NCI-H1417 treated with DMSO at 0.1 percent for 48 hours (cell line): ENCODE measurements at places on chromosomes 4 and X.

- no peak for DNase-seq
Observed at GRCh38 chrX:78130396-78130795, 9.1 kb downstream of the TAF9B start.

DNA sequence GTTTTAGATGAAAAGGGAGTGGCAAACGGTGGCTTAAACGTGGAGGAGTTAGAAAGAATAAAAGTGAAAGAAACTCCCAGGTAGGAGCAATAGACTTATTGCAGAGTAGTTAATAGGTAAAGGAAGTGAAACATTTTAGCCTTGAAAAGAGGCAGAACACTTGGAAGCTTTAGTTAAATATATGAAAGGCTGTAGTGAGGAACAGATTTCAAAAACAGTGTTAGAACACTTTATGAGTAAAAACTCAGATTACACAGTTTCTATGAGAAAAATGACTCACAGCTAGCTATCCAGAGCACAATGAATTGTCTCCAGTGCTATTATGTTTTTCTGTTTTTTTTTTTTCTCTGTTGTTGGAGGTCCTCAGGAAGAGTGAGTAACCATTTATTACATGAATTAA is 45.8 kb downstream of the TACR3 start:
- DNase-seq: no peak

DNA sequence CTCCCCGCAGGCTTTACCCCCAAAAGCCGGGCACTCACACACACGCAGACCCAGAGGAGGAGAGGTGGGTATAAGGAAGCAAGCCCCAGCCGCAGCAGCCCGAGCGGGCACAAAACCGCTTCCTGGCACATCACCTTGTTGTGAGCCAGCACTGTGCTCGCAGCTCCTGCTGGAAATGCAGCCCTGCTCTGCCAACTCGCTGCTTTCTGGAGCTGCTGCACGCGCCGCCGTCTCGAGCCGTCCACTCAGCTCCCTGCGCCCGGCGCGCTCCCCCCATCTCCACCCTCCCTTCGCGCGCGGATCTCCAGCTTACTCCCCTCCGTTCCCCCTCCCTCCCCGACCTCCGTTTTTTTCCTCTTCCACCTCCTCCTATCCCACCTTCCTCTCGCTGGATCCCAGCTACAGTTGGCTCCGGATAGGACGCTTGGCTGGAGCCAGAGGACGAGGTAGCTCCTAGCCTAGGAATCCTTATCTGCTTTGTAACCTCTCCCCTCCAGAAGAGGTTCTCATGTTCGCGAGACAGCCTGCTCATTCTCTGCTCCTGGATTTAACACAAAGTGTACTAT is at the start of gene SPOCK3:
Gene SPOCK3 (minus strand): TSS at position 179 of the 566 bp plus-strand sequence.
- DNase-seq: peak; percentile 48

- DNase-seq: no peak
Observed at GRCh38 chr4:137307806-137308205, 224.5 kb downstream of the PCDH18 start.

DNA sequence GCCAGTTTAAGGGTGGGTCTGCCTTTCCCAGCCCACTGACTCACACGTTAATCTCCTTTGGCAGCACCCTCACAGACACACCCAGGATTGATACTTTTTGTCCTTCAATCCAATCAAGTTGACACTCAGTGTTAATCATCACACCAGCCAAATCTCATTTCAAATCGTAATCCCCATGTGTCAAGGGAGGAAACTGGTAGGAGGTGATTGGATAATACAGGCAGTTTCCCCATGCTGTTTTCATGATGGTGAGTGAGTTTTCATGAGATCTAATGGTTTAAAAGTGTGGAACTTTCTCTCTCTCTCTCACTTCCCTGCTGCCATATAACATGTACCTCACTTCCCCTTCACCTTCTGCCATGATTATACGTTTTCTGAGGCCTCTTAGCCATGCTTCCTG is 647.2 kb upstream of the FRG1 start:
- no peak for DNase-seq

GRCh38 chrX:1294301-1295067 is 25.9 kb downstream of the CSF2RA start:
- DNase-seq: no peak

GRCh38 chrX:140177821-140178220 is 212.5 kb upstream of the CXorf66 start:
- DNase-seq: no peak

GRCh38 chr4:76354517-76355473 is 48.3 kb downstream of the STBD1 start:
- DNase-seq: no peak

GRCh38 chr4:76434901-76435527 is at the start of gene SHROOM3:
TSS of gene SHROOM3 (plus strand) at chr4:76435229. CDS start at chr4:76436053, 824 bp downstream.
- no peak for DNase-seq

DNA sequence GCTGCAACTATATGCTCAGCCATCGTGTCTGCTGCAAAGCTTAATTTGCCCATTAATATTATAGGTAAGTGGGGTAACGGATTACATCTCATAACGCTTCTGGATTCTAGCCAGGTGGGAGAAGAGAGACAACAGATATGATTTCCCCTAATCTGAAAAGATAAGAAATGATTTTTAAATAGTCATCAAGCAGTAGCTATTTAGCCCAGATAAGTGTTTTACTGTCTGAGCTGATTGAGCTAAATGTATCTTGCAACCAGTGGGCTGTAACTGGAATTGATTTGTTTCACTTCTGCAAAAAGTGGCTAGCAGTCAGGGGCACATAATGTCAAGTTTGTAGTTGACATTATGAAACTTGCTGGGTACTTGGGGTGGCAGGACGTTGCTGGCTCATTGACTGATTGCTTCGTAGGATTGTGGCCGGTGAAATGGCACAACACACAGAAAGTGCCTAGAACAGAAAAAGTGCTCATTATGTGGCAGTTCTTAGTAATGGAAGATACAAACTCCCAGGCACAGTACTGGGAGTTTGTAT is 18.5 kb downstream of the LAP3 start:
- no peak for DNase-seq

GRCh38 chr4:112938461-112939058 is 110.9 kb upstream of the ANK2 start:
- DNase-seq: no peak

- DNase-seq: no peak
Observed at GRCh38 chrX:97389761-97390192, 506.1 kb downstream of the RPA4 start.

DNA sequence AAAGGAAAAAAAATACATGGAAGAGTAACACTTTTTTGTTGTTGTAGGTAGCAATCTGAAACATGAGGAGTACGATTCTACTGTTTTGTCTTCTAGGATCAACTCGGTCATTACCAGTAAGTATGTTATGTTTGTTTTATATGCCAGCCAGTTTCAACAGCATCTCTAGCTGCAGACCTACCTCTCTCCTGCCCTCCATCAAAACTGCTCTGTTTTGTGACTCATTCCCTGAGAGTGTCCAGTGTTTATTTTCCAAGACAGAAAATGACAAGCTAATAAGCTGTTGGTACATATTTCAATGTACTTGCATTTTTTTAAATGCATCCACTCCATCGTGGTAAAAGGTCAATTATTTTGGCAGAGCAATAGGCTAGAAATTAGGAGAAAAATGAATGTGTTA is 347 bp downstream of the AMTN start:
- DNase-seq: peak; percentile 25

GRCh38 chr4:121656269-121656641 is 40.5 kb downstream of the ANXA5 start:
- DNase-seq: peak; percentile 12

GRCh38 chr4:157080605-157081004 is 4.7 kb downstream of the GLRB start:
- no peak for DNase-seq

- DNase-seq: no peak
Observed at GRCh38 chr4:1198098-1198844, 25.9 kb upstream of the SPON2 start.

DNA sequence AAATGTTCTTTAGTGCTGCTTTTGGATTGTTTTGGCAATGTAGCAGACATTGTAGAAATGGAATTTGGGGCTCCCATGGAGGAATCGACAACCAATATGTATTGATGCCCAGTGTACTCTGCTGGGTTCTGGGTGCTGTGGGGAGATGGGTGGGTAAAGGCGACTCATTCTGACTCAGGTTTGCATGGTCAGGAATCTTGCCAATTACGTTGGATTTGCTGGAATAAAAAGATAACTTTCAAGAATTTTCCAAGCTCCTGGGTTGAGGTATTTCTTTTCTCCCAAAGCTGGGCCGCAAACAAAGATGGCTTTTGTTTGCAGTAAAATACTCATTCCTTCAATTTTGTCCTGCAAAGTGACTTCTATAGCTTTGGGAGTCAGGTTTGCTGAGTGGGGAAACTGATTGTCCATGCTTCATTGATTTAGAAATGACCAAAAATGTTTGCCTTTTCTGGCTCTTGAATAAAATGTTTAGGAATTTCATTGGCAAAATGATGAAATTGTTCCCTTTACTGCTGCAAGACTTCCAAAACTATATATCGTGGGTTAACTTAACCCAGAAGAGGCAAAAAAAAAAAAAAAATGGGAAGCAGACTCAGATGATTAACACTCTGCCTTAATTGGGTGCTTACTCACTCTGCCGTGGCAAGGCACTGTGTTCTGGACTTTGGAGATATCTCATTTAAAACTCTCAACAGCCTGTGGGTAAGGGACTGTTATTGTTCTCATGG is 57.0 kb downstream of the RTL9 start:
- no peak for DNase-seq

- DNase-seq: peak; percentile 15
Observed at GRCh38 chr4:40736910-40737309, 12.8 kb upstream of the NSUN7 start.

DNA sequence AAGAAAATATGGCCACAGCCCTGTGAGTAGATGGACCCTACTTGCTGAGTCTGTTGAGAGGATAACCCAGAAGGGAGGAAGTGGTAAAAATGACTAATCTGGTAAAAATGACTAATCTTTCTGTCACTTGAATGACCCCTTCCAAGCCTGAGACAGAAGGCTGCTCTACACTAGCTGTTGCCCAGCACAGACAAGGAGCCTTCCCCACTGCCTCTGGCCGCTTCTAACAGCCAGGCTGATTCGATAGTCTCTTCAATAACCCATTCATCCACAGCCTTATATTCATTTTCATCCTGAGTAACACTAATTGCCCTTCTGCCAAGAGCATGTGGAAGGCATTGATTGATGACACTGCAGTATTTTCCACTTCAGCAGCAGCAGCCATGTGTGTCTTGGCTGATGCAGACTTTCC is 18.4 kb downstream of the MAGEB17 start:
- no peak for DNase-seq

DNA sequence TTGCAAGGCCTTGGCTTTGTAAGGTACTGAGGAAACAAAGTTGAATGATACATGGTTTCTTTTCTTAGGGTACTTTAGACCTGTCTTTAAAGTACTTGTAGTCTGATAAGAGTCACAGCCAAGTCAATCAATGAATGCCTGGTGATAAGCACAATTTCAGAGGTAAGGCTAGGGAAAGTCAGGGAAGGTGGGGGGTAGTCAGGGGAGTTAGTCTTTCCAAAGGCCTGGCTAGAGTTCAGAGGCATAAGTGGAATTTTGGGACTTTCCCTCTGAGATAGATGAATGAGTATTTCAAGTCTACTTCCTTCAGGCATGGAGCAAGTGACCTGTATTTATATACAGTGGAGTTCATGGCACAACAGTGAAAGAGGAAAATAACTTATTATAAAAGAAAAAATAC is 78.3 kb downstream of the SLC4A4 start:
- DNase-seq: no peak

GRCh38 chr4:15065516-15065915 is 63.2 kb downstream of the CPEB2 start:
- no peak for DNase-seq

- DNase-seq: no peak
Observed at GRCh38 chr4:31391976-31392375, 671.8 kb downstream of the PCDH7 start.

GRCh38 chrX:153596981-153597750 is 1.8 kb downstream of the CCNQ start:
- no peak for DNase-seq

GRCh38 chrX:53263597-53264094 is 17.7 kb downstream of the IQSEC2 start:
- DNase-seq: no peak

DNA sequence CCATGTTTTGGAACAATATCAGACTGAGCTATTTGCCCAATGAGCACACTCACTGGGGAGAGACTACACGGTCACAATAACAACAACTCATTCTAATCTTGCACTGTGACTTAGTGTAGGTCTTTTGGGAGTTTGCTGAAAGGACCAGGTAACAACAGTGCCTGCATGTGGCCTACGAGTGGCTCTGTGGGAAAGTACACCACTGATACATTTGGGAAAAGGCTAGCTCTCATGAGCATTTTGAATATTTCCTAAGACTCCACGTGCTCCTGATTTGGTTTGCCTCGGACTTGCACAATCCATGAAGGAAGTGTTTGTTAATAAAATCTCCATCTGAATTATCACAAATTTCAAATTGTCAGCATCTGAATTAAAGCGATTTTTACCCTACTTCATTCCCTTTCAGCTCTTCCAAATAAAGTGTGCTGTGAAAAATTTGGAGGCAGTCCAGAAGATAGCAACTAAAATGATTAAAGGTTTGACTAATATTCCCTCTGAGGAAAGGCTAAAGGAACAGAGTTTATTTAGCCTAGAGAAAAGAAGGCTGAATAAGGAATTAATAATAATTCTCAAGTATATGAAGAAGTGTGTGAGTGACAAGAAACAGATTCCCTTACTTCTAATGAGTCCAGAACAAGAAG is 406.4 kb downstream of the PPARGC1A start:
- DNase-seq: no peak

GRCh38 chrX:11764602-11765067 is 6.6 kb downstream of the MSL3 start:
- no peak for DNase-seq

DNA sequence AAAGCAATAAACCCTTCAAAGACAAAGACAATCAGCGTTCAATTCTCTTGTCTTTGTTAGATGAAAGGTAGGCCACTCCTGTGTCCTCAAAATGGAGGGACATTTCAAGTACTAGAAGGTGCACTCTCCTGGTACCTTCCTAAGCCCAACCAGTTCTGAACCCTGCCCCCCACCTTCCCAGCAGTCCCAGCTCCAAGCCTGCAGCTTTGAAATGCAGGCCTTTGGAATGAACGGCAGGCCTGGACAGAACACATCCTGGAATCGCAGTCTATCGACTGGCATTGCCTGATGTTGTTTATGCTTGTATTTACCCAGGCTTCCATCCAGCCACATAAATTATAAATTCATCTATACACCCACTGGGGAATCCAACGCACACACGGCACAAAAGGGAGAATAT is 47.4 kb downstream of the RASGEF1B start:
- DNase-seq: no peak

DNA sequence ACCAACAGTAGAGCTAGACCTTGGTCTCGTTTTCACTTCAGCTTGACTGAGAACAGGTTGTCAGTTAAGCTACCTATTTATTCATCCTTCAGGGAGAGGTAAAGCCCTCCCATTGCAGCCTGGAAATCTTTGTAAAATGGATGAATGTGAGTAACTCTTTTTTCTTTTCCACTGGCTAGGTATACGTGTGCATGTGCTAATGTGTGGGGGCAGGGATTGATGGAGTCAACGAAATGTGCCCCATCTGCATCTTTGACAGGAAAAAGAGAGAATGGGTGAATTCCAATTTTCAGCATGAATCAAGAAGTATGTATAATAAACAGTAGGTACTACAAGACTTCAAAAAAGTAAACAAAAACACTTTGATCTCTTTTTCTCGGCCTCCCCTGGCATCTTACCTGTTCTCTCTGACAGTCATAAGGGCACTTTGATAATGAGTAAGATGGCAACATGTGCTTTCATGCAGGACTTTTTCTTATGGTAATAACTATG is at the start of gene IL21:
Gene IL21 (minus strand): TSS at position 51 of the 492 bp plus-strand sequence. CDS start 55 bp downstream, outside the sequence.
- no peak for DNase-seq

- no peak for DNase-seq
Observed at GRCh38 chrX:154013614-154014360, 5.9 kb downstream of the IRAK1 start.
